ENCODE measurements at places on chromosomes 2 and 18. TPM values are rescaled to one million over a fixed set of nuclear protein-coding genes. Genes with fewer than 3 reads are reported as not detected.

Gene ACTR3
- 251 TPM for total RNA-seq

GRCh38 chr18:46273861-46274260 is 169.7 kb downstream of the HAUS1 start:
- no peak for DNase-seq

Gene DTNA
- total RNA-seq, result 11.5 TPM

Gene GCG
- not detected for total RNA-seq

GRCh38 chr2:173961346-173961705 is 3.8 kb downstream of the SP3 start:
- no peak for DNase-seq

Gene RAB6D
- total RNA-seq, result under 0.01 TPM

DNA sequence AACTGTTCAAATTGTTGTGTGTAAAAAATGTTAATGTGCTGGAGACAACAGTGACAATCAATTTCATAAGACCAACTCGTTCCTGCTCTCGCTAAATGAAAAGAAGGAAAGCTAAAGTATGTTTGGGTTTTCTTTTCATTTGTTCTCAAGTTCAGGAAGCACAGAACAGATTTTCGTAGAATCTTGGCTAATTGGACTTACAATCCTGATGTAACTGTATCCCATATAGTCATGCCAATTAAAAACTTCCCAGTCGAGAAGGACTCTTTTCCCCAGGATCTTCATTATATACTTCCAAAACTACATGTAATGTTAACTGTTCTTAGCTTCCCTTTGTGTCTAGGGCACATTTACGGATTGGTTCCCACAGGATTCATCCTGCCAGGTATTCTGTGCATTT is 135.4 kb upstream of the ITGB6 start:
- no peak for DNase-seq

GRCh38 chr18:68147728-68148127 is 567.2 kb downstream of the TMX3 start:
- no peak for DNase-seq

- no peak for DNase-seq
These were observed 549.4 kb upstream of the HS6ST1 start for GRCh38 chr2:128867936-128868636.

DNA sequence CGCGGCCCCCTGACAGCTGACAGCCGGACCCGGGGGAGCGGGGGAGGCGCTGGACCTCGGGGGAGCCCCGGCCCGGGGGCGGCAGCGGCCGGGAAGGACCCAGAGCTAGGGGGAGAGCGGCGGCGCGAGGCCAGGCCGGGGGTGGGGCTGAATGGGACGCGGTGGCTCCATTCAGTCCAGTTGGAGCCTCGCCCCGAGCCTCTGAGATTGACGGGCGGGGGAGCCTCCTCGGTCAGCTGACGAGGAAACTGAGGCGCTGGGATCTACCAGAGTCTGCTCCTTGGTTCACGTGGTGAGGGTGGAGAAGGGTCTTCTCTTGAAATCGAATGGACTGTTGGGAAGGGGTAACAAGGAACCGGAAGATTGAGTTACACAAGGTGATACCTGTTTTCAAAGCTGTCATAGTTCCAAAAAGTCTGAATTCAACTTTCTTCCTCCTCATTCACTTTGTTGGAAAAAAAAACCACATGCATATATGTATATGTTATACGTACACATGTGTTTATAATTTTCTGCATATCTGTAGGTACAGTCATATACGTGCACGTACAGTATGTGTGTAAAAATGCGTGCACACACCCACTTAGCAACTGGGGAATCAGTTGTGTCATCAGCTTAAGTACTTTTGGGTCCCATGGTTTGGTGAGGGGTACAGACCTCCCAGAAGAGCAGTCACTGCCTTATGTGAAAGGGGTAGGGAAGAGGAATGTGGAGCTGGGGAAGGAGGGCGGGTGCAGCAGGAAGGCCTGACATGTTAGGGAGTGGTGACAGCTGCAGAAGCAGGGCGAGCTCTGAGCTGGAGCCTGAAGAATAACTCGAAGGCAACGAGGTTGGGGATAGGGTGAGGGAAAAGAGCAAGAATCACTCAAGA is 628 bp downstream of the PPP1R7 start:
- DNase-seq, result no peak

Gene MFF
- 81.9 TPM for total RNA-seq
